Karpas-422 (cell line): ENCODE measurements at places on chromosomes 3 and 15. TPM values are rescaled to one million over a fixed set of nuclear protein-coding genes. Genes with fewer than 3 reads are reported as not detected.

GRCh38 chr3:125120379-125121122, 64.8 kb upstream of the HEG1 start:
- H3K4me3 ChIP-seq, result peak overlapping the region; percentile 69
- H3K27ac ChIP-seq, result peak overlapping the region; percentile 96
- no peaks in the 10 kb centered on the region for H3K27me3 ChIP-seq
- H3K36me3 ChIP-seq, result no peaks in the 10 kb centered on the region
- H3K4me1 ChIP-seq, result peaks cover 86% of the 10 kb centered on the region

- DNase-seq, result no peak
- H3K27ac ChIP-seq, result no peak overlapping the region
- no peaks in the 10 kb centered on the region for H3K4me1 ChIP-seq
- H3K27me3 ChIP-seq, result no peaks in the 10 kb centered on the region
- H3K36me3 ChIP-seq, result no peaks in the 10 kb centered on the region
- no peak overlapping the region for H3K4me3 ChIP-seq
Observed at GRCh38 chr15:77798151-77798835, 165.6 kb upstream of the LINGO1 start.

DNA sequence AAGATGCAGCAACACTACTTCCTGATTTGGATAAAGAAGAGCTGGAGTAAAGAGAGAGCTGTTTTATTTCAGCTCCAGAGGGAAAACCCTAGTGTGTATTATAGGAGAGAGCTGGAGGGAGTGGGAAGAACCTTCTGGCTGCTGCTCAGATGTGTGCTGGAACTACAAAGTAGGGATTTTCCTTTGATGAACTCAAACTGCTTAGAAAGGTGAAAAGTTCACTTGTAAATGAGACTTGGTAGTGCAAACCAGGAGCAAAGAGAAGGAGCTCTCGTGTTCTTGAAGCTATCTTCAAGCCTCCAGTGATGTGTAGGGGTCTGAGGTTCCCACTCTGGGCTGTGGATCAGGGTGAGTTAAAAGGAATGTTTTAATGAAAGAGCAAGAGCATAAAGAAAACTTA, 110.4 kb downstream of the EDEM1 start:
- DNase-seq, result no peak
- H3K4me3 ChIP-seq, result no peak overlapping the region
- H3K27me3 ChIP-seq, result no peaks in the 10 kb centered on the region
- no peak overlapping the region for H3K27ac ChIP-seq
- peaks cover 20% of the 10 kb centered on the region for H3K4me1 ChIP-seq

- no peaks in the 10 kb centered on the region for H3K4me1 ChIP-seq
- DNase-seq, result peak; percentile 80
Observed at GRCh38 chr3:21484057-21484827, 266.8 kb downstream of the ZNF385D start.

DNA sequence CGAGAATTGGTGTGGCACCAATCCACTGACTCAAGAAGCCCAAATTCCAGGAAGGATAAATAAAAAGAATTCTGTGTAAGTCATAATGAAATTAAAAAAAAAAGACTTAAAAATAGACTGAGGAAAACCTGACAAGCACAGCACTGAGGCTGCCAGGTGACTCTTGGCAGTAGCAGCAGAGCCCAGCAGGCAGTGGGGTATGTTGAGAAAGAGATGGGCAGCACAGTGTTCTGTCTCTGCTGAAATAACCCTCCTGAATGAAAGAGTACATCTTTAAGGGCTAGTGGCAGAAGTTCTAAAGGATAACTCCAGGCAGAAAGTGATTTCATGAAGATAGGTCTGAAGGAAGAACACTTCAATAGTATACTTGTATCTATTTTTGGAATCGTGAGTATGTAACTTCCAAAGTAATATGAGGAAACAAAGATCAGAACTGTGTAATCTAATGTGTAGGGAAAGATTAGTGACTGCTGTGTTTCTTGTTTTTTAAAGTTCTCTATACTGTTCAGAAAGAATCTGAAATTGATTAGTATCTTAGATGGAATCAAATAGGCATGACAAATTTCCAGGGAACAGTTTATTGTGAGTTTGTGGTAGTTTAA, 75.9 kb downstream of the RAB7A start:
- H3K27me3 ChIP-seq, result no peaks in the 10 kb centered on the region
- no peak overlapping the region for H3K4me3 ChIP-seq
- H3K27ac ChIP-seq, result no peak overlapping the region
- H3K36me3 ChIP-seq, result peaks cover 22% of the 10 kb centered on the region
- peaks cover 41% of the 10 kb centered on the region for H3K4me1 ChIP-seq

DNA sequence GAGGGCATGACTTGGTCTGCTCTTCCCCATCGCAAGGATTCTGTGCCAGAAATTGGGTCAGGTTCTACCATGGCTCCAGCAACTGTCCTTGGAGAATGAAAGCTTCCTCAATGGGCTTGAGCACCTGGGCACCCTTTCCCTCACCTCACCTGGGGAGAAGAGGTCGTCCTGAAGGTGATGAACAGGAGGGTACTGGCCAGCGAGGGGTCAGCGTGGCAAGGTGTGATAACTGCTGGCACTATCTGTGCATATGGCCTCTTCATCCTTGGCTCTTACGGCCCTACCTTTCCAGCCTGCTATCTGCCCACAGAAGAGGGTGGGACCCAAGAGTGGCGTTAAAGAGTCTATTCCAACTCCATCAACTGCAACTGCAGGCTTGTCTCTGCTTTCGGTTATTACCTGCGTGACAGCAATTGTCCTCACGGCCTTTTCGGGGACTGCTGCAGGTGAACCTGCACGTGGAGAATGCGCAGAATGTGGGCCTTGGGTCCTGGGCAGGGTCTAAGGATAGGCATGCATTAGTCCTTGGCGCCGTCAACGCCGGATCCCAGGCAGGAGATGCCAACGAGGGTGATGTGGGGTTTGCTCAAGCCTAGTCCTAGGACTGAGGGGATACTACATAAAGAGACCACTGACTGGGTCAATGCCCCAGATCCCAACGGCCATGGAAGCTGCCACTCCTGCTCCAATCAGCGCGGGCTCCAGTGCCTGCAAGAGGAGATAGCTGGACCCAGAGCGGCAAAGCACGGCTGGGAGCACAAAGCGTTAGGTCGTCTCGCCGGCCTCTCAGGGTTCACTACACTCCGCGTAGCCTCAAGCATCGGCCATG, 625 bp upstream of the RBM15B start:
- no peaks in the 10 kb centered on the region for H3K27me3 ChIP-seq
- H3K4me1 ChIP-seq, result peaks cover 67% of the 10 kb centered on the region
- H3K27ac ChIP-seq, result peak overlapping the region; percentile 19; the same call in 1 of the 2 replicates
- H3K4me3 ChIP-seq, result peak overlapping the region; percentile 60
- H3K36me3 ChIP-seq, result peaks cover 30% of the 10 kb centered on the region; the same call in 1 of the 2 replicates

DNA sequence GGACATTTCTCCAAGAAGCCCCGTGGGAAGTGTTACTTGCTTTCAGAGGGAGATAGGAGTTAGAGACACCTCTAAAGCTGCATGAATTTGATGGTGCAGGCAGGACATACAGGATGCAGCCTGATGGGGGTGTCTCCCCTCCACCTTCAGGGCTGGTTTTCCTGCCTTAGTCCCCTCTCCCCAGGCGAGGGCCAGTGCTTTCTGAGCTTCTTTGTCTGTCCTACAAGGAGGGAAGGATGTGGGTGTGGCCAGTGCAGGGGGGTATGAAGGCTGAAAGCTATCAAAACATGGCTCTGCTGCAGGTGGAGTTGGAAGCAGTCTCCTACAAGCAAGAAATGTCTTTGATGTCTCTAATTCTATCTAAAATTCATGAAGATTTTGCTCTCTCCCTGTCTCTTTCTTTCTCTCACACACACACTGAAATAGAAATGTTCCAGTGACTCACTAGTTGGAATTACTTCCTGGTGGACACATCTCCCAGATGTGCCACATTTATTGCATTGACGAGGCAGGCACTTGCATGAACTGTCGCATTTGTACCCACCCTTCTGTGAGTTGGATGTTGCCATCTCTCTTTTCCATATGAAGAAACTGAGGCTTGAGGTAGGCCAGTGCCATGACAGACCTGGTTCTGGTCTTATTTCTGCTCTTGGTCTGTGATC, 13.9 kb upstream of the PODXL2 start:
- H3K27ac ChIP-seq, result no peak overlapping the region
- DNase-seq, result no peak
- H3K27me3 ChIP-seq, result no peaks in the 10 kb centered on the region

DNA sequence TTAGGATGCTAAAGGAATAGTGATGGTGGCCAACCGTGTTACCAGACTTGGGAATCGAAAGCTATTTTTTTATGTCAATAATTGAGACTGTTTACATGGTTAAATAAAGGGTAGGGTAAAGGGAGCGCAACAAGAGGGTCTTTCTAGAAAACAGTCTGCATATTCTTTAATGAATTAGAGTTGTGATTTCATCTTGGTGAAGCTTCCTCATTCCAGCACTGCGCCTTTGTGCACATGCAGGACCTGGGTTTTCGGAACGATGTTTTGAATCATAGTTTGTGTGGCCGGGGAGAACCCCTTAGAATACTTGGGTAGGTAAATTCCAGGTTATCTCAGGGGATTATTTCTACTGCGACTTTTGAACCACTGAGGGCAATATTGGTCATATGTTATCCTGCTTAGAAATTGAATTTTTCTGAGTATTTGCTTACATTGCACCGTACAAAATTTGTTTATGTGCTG, 1.3 kb downstream of the PIK3CA start:
- DNase-seq, result peak; percentile 70
- no peaks in the 10 kb centered on the region for H3K36me3 ChIP-seq
- H3K27ac ChIP-seq, result no peak overlapping the region
- H3K4me1 ChIP-seq, result peaks cover 22% of the 10 kb centered on the region

GRCh38 chr15:56967336-56967735, 48.9 kb downstream of the TCF12 start:
- H3K27me3 ChIP-seq, result no peaks in the 10 kb centered on the region
- H3K36me3 ChIP-seq, result no peaks in the 10 kb centered on the region
- H3K4me3 ChIP-seq, result no peak overlapping the region
- DNase-seq, result no peak
- H3K4me1 ChIP-seq, result peaks cover 34% of the 10 kb centered on the region

DNA sequence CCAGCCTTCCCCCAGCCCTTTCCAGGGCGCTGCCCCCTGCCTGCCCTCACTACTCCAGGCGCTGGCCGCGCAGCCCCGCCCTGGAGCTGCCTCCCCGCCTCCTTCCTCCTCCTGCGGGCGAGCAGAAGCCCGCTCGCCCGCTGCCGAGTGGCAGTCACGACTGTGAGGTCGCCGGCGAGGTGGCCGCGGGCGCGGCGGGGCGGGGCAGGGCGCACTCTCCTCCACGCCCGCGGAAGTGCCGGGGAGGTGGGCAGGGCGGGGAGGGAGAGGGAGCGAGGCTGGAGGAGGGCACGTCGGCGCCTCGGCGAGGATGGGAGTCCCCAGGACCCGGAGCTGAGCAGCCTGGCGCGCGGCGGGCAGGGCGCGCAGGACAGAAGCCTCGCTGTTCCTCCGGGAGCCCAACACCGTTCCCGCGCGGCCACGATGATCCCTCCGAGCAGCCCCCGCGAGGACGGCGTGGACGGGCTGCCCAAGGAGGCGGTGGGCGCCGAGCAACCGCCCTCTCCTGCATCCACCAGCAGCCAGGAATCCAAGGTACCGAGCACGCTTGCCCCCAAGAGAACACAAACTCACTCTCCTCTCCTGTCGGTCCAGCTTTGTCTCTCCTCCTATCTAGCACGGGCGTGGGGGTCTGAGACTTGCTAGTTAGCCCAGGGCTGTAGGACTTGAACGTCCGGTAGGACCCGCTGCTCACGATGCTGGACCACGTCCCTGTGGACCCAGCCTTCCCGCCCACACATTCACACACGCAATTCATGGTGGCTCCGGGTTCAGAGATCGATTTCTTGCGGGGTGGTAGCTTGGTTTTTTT, at the start of gene STAC:
TSS of gene STAC (plus strand) at position 284 of the 811 bp plus-strand sequence. CDS start at position 424, 140 bp downstream.
- no peak within 1 kb of the TSS for H3K27ac ChIP-seq
- no peak within 1 kb of the TSS for H3K4me3 ChIP-seq
- H3K27me3 ChIP-seq, result no peaks in the 10 kb centered on the region
- H3K36me3 ChIP-seq, result no peaks in the 10 kb centered on the region
- DNase-seq, result no peak
- H3K4me1 ChIP-seq, result no peaks in the 10 kb centered on the region

GRCh38 chr3:70824078-70824477, 511.6 kb upstream of the MDFIC2 start:
- DNase-seq, result no peak
- no peak overlapping the region for H3K27ac ChIP-seq
- no peaks in the 10 kb centered on the region for H3K36me3 ChIP-seq
- no peak overlapping the region for H3K4me3 ChIP-seq

- no peak for DNase-seq
- no peak overlapping the region for H3K27ac ChIP-seq
- H3K27me3 ChIP-seq, result no peaks in the 10 kb centered on the region
- no peak overlapping the region for H3K4me3 ChIP-seq
- no peaks in the 10 kb centered on the region for H3K4me1 ChIP-seq
- H3K36me3 ChIP-seq, result peaks cover 5% of the 10 kb centered on the region; the same call in 1 of the 2 replicates
Observed at GRCh38 chr15:60417112-60417511, 19.3 kb upstream of the ANXA2 start.

- no peaks in the 10 kb centered on the region for H3K4me1 ChIP-seq
- no peaks in the 10 kb centered on the region for H3K27me3 ChIP-seq
- H3K27ac ChIP-seq, result no peak overlapping the region
- no peaks in the 10 kb centered on the region for H3K36me3 ChIP-seq
- DNase-seq, result no peak
Observed at GRCh38 chr15:93348711-93349545, 259.9 kb upstream of the RGMA start.

GRCh38 chr3:29141197-29141917, 139.5 kb upstream of the RBMS3 start:
- no peaks in the 10 kb centered on the region for H3K36me3 ChIP-seq
- DNase-seq, result no peak
- no peak overlapping the region for H3K4me3 ChIP-seq
- H3K27ac ChIP-seq, result no peak overlapping the region

DNA sequence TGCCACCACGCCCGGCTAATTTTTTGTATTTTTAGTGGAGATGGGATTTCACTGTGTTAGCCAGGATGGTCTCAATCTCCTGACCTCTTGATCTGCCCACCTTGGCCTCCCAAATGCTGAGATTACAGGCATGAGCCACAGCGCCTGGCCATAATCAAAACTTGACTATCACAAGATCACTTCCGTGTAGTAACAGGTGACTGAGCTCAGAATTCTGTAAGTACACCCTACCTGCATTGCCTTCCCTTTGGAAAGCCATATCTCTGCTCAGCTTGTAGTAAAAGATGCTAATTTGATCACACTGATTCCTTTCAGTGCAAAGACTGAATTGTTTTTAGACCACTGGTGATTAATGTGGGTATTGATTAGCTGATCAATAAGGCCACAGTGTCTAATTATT, 167.1 kb downstream of the SHOX2 start:
- no peaks in the 10 kb centered on the region for H3K27me3 ChIP-seq
- H3K4me3 ChIP-seq, result no peak overlapping the region
- no peaks in the 10 kb centered on the region for H3K4me1 ChIP-seq
- no peak overlapping the region for H3K27ac ChIP-seq

- H3K4me1 ChIP-seq, result 0 out of 2 replicates have a peak, but pooled peaks cover 5% of the 10 kb centered on the region
- no peak overlapping the region for H3K4me3 ChIP-seq
- DNase-seq, result no peak
- H3K27me3 ChIP-seq, result no peaks in the 10 kb centered on the region
Observed at GRCh38 chr3:138781012-138781470, 53.7 kb downstream of the PIK3CB start.

- H3K27me3 ChIP-seq, result no peaks in the 10 kb centered on the region
- no peak overlapping the region for H3K27ac ChIP-seq
- no peak overlapping the region for H3K4me3 ChIP-seq
- no peaks in the 10 kb centered on the region for H3K36me3 ChIP-seq
Observed at GRCh38 chr3:137061186-137061585, 103.4 kb downstream of the IL20RB start.

The RAB27A gene
- 1.3 and 4.7 TPM in 2 replicates for total RNA-seq

The FBXW12 gene
- not detected in 2 replicates for total RNA-seq

The CLDN18 gene
- not detected in 2 replicates for total RNA-seq

The MESP1 gene
- 0.14 TPM in 1 of 2 replicates, not detected in the other for total RNA-seq

The DCUN1D1 gene
- total RNA-seq, result 24.1 and 70.1 TPM in 2 replicates

The FAIM gene
- 39.2 and 58.0 TPM in 2 replicates for total RNA-seq

The ANKRD34C gene
- total RNA-seq, result 0.93 TPM in 1 of 2 replicates, not detected in the other
